LNCaP clone FGC (cell line): ENCODE measurements at places on chromosomes 7 and 10.

DNA sequence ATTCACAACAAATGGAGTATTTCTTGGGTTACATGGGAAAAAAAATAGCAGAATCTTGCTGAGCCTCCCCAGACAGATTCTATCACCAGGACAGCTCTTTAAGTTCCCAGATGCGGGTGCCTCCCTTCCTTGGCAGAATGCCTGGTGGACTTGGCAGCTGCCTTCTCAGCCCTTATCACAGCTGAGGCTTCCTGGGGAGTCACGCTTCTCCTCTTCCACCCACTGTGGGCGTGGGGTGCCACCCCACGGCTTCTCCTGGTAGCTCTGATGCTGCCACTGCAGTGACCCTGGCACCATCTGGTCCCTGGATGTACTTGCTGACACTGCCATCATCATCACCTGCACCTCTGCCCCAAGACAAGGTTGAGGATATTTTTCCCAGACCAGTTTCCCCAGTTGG lies 16.2 kb upstream of the NME8 start:
- no peak for DNase-seq

DNA sequence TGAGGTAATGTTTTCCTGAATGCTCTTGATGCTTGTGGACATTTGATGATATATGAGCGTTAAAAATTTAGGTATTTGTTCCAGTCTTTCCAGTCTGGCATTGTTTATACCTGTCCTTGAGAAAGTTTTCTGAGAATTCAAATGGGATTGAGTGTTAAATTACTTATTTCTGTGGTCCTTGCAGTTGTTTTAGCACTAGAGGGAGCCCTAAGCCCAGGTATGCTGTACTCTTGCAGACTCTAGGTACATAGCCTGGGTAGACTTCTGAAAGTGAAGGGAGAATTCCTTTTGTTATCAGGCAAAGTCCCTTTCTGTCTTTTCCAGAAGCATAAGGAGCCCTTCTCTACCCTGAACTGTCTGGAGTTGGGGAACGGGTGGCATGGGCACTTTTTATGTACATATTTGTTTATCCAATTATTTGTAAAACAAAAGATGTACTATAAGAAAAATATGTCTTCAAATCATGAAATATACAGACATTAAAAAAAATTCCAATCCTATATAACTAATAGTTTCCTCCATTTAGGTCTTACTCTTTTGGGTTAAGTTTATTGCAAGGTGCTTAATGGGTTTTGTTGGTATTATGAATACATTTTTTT lies 262.1 kb downstream of the ATRNL1 start:
- DNase-seq, result peak; percentile 68

DNA sequence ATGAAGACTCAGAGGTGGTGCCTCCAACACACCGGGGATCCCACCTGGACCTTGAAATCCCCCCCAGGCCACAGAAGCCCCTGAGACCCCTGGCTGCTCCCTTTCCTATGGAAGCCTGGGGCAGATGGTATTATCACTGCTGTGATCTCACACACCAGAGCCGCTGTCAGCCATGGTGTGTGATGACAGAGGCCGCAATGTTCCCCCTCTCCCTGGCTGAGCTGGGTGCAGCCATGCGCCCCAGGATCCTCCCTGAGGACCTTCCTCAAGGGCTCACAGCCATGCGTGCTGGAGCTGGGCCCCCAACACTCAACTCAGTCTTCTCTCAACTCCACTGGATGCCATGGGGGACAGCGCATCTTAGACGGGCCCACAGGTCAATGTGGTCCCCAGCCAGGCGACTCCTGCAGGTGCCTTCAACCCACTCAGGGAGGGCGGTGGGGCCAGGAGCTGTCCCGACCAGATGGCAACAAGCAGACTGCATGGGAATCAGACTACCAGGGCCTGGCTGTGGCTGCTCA lies 44.9 kb downstream of the VIPR2 start:
- DNase-seq, result no peak

DNA sequence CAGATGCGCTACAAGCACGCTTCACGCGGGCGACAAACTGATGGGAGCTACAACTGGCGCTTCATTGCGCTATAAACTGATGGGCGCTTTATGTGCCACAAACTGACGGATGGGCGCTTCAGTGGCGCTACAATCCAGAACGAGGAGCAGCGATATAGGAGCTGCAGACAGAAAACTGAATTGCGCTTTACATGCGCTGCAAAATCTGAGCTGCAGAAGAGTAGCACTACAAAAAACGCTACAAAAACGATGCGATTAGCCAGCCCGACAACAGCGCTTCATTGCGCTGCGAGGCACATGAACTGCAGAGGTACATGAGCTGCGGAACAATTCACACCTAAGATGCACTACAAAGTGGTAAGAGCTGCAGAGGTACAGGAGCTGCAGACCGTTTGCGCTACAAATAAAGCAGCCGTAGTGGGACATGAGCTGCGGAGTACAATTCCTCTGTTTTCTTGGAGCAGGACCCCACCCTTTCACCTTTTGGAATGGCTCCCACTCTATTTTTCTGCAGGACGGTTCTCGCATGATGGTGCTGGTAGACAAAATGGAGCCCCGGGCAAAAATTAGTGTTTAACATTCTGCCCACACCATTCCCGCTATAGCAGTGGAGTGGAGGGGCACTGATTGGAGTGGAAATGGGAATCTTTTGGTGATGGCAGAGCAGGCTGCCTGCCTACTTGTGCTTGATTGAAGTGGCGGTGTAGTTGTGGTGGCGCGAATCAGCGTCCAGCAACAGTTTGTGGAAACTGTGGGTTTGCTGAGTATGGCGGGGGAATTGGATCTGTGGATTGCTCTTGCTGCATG lies 1.2 kb upstream of the SGCE start:
- DNase-seq, result no peak

- DNase-seq, result no peak
Measured at GRCh38 chr7:70599446-70600190, 532.3 kb upstream of the GALNT17 start.

- DNase-seq, result no peak
Measured at GRCh38 chr10:71747551-71748523, 25.5 kb downstream of the VSIR start.

- no peak for DNase-seq
Measured at GRCh38 chr10:130656582-130657133, 520.5 kb downstream of the GLRX3 start.
